ENCODE measurements at places on chromosomes 7 and 10. TPM values are rescaled to one million over a fixed set of nuclear protein-coding genes. Genes with fewer than 3 reads are reported as not detected.

The GPR85 gene
- polyA plus RNA-seq, result not detected

The OR2A7 gene
- 0.59 TPM for polyA plus RNA-seq

The COL28A1 gene
- polyA plus RNA-seq, result 0.70 TPM

The WEE2 gene
- not detected for polyA plus RNA-seq

The TUBAL3 gene
- not detected for polyA plus RNA-seq

The EN2 gene
- polyA plus RNA-seq, result not detected

The PRRT4 gene
- polyA plus RNA-seq, result 13.2 TPM

The ORC5 gene
- polyA plus RNA-seq, result 20.4 TPM

The EPC1 gene
- 12.9 TPM for polyA plus RNA-seq

The HHEX gene
- 0.43 TPM for polyA plus RNA-seq

The HSPA12A gene
- polyA plus RNA-seq, result 7.2 TPM

The RPP30 gene
- 51.4 TPM for polyA plus RNA-seq

The SYT15 gene
- 0.76 TPM for polyA plus RNA-seq

The ZNF680 gene
- polyA plus RNA-seq, result 16.0 TPM

The TSPAN15 gene
- 541 TPM for polyA plus RNA-seq

The PCLO gene
- polyA plus RNA-seq, result 0.34 TPM

The ADAM12 gene
- polyA plus RNA-seq, result 0.51 TPM

The MRPS33 gene
- 84.8 TPM for polyA plus RNA-seq

The BRAF gene
- 15.5 TPM for polyA plus RNA-seq

All from cardiac muscle cell (in vitro differentiated cells and primary cell).